ENCODE measurements at places on chromosomes 3 and 15.

DNA sequence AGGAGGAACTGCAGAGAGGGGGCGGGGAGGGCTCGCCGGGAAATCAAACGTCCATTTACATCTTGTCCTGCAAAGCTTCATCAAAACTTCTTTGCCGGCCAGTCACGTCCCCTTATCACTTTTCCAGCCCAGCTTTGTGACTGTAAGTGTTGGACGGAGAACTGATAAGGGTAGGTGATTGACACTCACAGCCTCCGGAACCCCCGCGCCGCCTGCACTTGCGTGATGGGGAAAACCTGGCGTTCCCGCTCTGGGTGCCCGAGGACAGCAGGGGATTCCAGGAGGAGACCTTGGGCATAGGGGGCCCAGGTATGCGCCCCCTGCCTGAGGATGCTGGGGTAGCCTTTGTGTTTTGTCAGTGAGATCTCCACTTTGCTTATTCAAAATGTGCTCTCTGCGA is 72.8 kb upstream of the ANKRD34C start:
- DNase-seq: no peak

GRCh38 chr3:159029306-159030026 is 227.6 kb downstream of the MFSD1 start:
- no peak for DNase-seq

GRCh38 chr15:92385096-92385495 is 8.6 kb upstream of the ST8SIA2 start:
- DNase-seq: no peak

DNA sequence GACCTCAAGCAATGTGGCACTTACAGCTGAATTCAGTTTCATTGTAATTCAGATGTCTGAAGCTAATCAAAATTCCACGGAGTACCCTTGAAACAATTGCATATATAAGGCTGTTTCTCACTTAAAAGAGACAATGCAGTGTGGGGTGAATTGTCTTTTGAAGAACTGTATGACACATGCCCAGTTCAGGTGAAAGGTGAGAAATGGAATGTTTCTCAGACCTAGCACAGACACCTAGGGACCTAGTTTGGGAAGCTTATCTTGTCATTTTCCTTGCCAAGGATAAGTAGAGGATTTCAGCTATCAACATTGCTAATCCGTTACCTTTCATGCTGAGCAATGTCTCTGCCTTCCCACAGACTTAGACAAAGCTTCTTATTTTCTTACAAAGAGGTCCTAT is 36.3 kb downstream of the MBNL1 start:
- DNase-seq: no peak
